ENCODE measurements at places on chromosomes 7 and 10. TPM values are rescaled to one million over a fixed set of nuclear protein-coding genes. Genes with fewer than 3 reads are reported as not detected.

Gene PROSER2
- 0.37 TPM for total RNA-seq

Gene AVL9
- total RNA-seq = 40.8 TPM

Gene LEP
- not detected for total RNA-seq

Gene DRGX
- not detected for total RNA-seq

Gene ASB15
- total RNA-seq = not detected

Gene ABCC2
- total RNA-seq = 0.87 TPM

Gene LIPJ
- total RNA-seq = not detected

Gene GDF10
- 0.11 TPM for total RNA-seq

Gene RBP3
- not detected for total RNA-seq

Gene OPN1SW
- total RNA-seq = not detected

Gene PDK4
- total RNA-seq = not detected

Gene ACSM6
- not detected for total RNA-seq

Gene MCM10
- 78.5 TPM for total RNA-seq

Gene CABCOCO1
- total RNA-seq = not detected

Gene GPR15LG
- not detected for total RNA-seq

Gene TSC22D4
- total RNA-seq = 106 TPM

Gene RBP4
- not detected for total RNA-seq

Gene NEUROG3
- not detected for total RNA-seq
